Parietal lobe (tissue), 2 donors: ENCODE measurements at places on chromosomes 5 and 9. TPM values are rescaled to one million over a fixed set of nuclear protein-coding genes. Genes with fewer than 3 reads are reported as not detected.

The GPX3 gene
- total RNA-seq, result 17.5 TPM

The MSMP gene
- total RNA-seq, result not detected

The IFNB1 gene
- not detected for total RNA-seq

The TXNDC8 gene
- not detected for total RNA-seq

The GKAP1 gene
- 13.1 TPM for total RNA-seq

The STPG3 gene
- not detected for total RNA-seq

The SUSD3 gene
- total RNA-seq, result 1.3 TPM
